Central memory CD4-positive, alpha-beta T cell (primary cell): ENCODE measurements at places on chromosomes 4 and X.

DNA sequence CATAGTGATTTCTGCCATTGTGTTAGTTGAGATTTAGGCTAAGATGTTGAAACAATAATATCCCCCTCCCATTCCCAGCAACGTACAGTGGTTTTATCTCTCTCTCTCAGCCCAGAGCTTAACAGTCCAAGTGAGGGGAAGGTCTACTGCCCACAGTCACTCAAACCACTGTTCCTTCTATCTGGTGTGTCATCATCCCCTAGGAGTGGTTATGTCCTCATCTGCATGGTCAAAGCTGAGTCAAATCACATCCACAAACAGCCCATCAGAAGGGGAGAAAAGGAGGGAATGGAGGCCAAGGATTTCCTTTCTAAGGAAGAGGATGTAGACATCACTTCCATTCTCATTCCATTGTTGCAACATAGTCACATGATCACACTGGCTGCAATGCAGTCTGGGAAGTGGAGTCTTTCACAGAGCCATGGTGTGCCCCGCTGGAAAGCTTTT, 42.8 kb upstream of the CHRNA9 start:
- no peak for DNase-seq

- DNase-seq = no peak
Observed at GRCh38 chr4:26864899-26865298, 4.3 kb downstream of the STIM2 start.

- DNase-seq = no peak
Observed at GRCh38 chr4:107318078-107318477, 282.0 kb upstream of the DKK2 start.

DNA sequence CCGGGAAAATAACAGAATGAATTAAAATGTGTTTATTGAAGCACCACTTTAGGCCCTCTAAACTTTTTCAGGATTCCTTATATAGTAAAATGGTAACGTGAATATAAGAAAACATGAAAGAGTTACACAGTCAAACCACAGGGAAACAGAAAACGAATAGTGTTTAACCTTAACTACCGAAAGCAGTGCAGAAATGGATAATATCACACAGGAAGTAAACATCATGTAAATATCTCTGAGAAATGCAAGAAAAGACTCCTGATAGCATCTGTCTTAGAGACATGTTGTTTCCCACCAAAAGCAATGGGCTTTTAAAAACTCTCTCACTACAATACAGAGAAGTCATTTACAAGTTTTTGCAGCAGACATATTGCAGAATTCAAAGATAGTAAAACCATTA, 323.9 kb upstream of the CXXC4 start:
- DNase-seq = no peak

GRCh38 chrX:1700757-1701156, 85.9 kb downstream of the ASMT start:
- DNase-seq = no peak

DNA sequence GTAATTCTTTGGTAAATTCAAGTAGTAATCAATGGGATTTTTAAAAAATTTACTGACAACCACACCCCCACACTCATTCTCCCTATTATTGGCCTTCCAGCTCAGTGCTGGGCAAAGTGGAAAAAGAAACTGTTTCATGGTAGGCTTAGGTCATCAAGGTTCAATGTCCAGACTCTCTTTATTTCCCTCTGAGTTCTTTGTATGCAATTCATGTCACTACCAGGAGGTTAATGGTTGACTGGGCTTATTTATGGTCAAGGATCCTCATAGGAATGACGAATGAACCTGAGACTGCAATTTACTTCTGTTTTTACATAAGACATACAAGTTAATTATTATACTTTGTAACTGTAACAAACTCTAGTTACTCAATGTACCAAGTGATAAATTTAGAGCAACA, 403.2 kb downstream of the KLHL13 start:
- DNase-seq = no peak

GRCh38 chr4:144362366-144362765, 221.8 kb upstream of the GYPA start:
- DNase-seq = no peak
